Stimulated activated CD4-positive, alpha-beta T cell treated with anti-CD3 and anti-CD28 coated beads, Interleukin-1b, Interleukin-23, amount 100 ng/mL, for 1 hour (primary cell): ENCODE measurements at places on chromosomes 12 and 14.

DNA sequence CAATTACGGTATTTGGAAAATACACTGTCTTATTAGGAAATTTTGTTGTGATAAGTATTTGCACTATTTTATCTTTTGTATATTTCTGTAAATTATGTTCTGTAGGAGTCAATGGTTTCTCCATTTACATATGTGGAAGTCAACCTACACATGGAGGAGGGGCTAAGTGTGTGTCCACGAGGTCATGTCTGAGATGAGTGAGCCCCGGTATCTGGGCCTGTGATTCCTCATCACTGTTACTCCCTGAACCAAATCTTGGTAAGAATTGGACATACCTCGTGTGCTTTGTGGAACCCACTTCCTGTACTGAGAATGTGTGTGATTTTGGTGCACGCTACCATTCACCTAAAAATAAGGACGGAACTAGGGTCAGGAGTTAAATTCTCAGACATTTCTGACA is 1105.5 kb downstream of the TMEM121 start:
- DNase-seq = no peak

DNA sequence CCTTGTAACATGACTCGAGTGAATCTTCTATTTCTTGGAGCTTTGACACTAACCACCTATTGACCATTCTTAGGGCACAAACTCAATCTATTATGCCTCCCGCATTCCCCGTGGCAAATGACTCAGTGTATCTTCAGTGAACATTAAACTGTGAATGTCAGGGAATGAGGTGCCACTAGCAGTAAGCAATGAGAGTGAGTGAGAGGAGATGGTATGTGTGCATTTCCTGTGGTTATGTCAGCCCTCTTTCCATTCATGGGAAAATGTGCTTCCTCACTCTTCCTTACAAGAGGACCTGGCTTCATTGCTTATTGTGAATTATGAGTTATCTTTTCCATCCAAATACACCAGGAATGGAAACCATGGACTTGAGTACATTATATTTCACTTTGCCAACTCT is 229.2 kb downstream of the EMP1 start:
- DNase-seq = no peak

GRCh38 chr14:105549481-105549880 is 23.1 kb downstream of the TMEM121 start:
- no peak for DNase-seq

- DNase-seq = no peak
Measured at GRCh38 chr12:108332791-108333382, 6.2 kb downstream of the CMKLR1 start.
